ENCODE measurements at places on chromosomes 2 and 18.

DNA sequence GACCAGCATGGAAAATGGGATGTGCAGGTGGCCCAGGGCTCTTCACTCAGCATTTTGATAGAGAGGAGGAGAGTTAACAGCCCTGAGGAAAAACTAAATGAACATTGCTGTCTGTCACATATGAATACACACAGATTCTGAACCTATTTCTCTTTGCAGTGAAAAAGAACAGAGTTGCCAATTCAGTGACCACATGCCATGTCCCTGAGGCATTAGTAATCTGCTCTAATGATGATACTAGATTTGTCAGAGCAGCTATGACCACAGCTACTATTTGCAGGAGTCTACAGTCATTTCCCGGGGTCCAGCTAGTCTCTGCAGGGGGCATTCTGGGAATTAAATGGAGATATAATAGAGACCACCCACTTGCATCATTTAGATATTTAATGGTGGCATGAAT, 267.6 kb downstream of the TMX3 start:
- DNase-seq = no peak

- no peak for DNase-seq
Measured at GRCh38 chr18:66599190-66599589, 4.7 kb downstream of the CDH19 start.

- peak; percentile 46 for DNase-seq
Measured at GRCh38 chr2:208040199-208041171, 15.2 kb upstream of the PLEKHM3 start.

DNA sequence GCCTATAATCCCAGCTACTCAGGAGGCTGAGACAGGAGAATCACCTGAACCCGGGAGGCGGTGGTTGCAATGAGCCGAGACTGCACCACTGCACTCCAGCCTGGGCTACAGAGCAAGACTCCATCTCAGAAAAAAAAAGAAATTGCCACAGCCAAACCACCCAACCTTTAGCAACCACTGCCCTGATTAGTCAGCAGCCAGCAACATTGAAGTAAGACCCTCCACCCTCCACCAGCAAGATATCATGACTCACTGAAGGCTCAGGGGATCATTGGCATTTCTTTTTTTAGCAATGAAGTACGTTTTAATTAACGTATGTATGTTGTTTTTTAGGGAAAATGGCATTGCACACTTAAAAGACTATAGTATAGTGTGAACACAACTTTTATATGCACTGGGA, 349.1 kb upstream of the ACVR2A start:
- no peak for DNase-seq
